ENCODE measurements at places on chromosomes 4 and X. TPM values are rescaled to one million over a fixed set of nuclear protein-coding genes. Genes with fewer than 3 reads are reported as not detected.

The SPANXA1 gene
- total RNA-seq, result not detected

The SPIN2B gene
- 11.3 TPM for total RNA-seq

The KLHL4 gene
- total RNA-seq, result 0.27 TPM

The LRIT3 gene
- total RNA-seq, result 0.25 TPM

The CT45A2 gene
- total RNA-seq, result not detected

The CENPVL2 gene
- not detected for total RNA-seq

The FAM149A gene
- 1.1 TPM for total RNA-seq

The PARM1 gene
- total RNA-seq, result 0.10 TPM

GRCh38 chrX:78437621-78438020 lies 110.2 kb upstream of the CYSLTR1 start:
- no peak for DNase-seq

GRCh38 chrX:39149761-39150160 lies 348.5 kb downstream of the MID1IP1 start:
- DNase-seq, result peak; percentile 51

- DNase-seq, result peak; percentile 26
These were observed 22.2 kb downstream of the CENPC start for GRCh38 chr4:67522851-67523671.

DNA sequence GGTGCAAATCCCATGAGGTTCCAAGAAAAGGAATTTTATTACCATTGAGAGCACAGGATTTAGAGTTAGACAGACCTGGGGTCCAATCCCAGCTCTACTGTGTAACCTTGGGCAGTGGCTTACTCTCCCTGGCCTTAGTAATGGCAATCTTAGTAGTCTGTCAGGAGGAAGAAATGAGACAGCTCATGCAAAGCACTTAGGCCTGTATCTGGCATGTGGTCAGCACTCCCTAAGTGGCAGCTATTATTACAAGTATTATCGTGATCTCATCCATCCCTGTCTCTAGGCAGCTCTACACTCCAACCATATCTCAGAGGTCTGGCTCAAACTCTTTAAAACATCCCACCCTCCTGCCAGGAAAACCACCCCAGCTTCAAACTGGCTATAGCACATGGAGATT lies 129.6 kb upstream of the NALF2 start:
- no peak for DNase-seq

- DNase-seq, result no peak
These were observed 12.4 kb downstream of the GPAT3 start for GRCh38 chr4:83548151-83548905.

DNA sequence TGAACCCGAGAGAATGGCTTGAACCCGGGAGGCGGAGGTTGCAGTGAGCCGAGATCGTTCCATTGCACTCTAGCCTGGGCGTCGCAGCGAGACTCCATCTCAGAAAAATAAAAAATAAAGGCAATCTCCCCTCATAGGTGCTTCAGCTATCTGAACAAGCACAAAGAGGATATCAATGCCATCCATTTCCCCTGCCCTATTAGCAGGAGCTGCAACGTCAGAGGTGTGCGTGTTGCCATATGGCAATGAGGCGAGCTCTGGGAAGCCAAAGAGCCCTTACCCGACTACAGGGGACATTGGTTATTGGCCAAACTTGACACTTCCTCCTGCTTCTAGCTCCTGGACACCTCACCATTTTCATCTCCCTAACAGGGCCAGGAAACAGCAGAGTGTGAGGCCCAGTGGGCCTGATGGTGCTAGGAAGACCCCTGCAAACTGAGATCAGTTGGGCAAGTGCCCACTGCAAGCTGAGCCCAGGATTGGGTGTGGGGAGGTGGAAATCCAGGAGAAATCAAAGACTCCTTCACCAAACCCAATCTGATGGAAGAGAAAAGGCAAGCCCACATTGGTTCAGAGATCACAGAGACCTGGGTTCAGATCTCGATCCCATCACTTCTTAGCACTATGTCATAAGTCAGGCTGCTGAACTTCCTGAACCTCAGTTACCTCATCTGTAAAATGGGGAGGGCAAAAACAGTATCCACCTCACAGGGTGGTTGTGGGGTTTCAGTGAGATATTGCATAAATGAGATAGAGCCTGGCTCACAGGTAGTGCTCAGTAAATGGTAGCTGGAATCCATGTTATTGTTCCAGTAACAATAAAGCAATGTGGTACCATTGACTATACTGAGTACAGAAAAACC lies 21.2 kb downstream of the SLC25A5 start:
- DNase-seq, result no peak

DNA sequence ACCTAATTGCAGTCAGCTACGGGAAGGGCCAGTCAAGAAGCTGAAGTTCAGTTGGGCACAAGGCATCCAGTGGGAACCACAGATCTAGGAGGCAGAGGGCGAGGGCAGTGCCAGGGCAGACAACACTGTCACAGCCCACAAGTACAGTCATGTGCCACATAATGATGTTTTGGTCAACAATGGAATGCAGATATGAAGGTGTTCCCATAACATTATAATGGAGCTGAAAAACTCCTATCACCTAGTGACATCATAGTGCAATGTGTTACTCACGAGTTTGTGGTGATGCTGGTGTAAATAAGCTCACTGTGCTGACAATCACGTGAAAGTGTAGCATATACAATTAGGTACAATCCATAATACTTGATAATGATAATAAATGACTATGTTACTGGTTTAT lies 4.5 kb upstream of the TMEM255A start:
- no peak for DNase-seq

- DNase-seq, result no peak
These were observed 114.3 kb upstream of the EMCN start for GRCh38 chr4:100632163-100632562.

DNA sequence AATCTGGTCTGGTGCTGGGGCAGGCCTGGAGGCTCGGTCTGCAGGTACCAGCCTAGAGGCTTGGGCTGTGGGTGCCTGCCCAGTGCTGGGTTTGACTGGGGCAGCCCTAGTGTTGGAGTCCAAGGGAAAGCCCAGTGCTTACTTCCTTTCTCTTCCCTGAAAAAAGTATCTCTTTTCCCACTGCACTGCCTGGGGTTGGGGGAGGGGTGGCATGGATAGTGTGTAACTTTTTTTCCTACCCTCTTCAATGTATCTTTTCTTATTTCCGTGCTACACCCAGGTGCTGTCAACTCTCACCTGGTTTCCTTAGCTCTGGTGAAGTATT lies 21.6 kb downstream of the KANTR start:
- no peak for DNase-seq

GRCh38 chr4:8365951-8366350 lies 74.6 kb downstream of the ACOX3 start:
- DNase-seq, result no peak

DNA sequence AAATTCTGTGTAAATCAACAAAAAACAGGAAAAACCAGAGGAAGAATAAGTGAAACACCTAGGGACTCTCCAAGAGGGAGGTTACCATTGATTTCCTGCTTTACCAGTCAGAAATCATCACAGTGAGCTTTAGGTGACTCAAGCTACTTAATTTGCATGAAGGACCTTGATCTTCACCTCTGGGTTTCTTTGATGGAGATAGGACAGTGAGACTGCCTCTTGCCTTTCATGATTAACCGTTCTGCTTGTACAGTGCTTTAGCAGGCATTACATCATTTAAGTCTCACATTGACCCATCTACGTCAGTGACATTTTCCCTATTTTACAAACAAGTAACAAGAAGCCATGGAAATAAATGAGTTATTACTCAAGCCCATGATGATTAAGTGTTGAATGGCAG lies 3.4 kb upstream of the GK start:
- DNase-seq, result peak; percentile 66

DNA sequence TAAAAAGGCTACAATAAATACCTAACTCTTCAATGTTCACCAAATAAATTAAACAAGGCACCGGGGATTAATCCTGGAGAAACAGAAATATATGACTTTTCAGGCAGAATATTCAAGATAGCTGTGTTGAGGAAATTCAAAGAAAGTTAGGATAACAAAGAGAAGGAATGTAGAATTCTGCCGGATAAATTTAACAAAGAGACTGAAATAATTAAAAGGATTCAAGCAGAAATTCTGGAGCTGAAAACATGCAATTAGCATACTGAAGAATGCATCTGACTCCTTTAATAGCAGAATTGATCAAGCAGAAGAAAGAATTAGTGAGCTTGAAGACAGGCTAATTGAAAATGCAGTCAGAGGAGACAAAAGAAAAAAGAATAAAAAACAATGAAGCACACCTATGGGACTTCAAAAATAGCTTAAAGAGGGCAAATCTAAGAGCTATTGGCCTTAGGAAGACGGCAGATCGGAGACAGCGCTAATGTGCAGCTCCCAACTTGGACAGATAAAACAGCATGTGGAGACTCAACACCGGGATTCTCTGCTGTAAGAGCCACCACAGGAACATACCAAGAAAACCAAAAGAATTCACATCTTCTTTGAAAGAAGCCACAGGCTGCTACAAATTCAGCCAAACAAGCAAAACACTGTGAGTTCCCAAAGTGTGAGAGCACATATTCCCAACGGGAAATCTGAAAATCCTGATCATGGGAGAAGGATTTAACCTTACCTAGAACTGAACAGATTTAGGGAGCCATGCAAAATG lies 1290.9 kb downstream of the PCDH18 start:
- no peak for DNase-seq

- no peak for DNase-seq
These were observed 88.0 kb upstream of the CBR4 start for GRCh38 chr4:169098054-169098497.

DNA sequence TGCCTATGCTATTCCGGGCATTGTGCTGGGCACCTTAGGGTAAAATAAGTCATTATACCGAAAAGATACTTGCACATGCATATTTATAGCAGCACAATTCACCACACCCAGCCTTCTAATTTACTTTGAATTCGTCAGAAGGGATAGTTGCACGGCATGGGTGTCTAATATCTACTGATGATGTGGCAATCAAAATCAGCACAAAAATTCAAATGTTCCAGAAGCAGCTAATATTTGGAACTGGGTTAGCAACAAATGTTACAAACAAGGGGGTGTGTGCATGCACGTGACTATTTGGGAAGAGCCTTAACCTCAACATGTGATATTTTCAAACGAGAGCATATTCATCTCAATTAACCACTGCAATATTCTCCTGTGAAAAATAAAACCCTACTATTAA lies 79.7 kb upstream of the PRSS48 start:
- DNase-seq, result no peak

DNA sequence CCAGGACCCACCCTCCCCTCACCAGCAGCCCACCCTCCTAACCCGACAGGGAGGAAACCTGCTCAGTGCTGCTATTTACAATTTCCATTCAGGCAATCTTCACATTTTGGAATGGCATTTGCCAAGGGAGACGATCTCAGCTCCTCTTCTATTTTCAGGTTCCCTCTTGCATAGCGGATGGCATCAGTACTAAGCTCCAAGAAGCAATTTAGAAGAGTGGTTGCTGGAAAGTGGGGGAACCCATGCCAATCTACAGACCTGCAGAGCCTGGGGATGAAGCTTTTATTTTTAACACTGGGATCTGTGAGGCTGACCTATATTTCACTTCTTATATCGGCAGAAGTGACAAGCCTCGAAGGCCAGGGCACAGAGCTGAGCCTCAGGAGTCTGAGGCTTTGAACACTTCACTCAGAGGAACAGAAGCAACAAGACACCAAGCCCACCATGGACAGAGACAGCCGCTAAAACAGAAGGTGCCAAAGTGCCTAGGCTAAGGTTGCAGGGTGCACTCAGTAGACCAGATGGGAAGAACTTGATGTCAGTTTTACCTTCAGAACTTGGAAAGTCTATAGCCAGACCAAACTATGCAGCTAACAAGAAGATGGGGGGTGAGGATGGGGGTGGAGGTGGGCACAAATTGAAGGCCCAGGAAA lies 44.0 kb downstream of the SCD5 start:
- DNase-seq, result no peak

- DNase-seq, result no peak
These were observed 328.6 kb upstream of the ARX start for GRCh38 chrX:25344161-25344936.

- DNase-seq, result no peak
These were observed 659.6 kb upstream of the INTU start for GRCh38 chr4:126973201-126973600.

GRCh38 chrX:82813671-82814078 lies 694.4 kb upstream of the POU3F4 start:
- DNase-seq, result no peak

- DNase-seq, result no peak
These were observed 87.8 kb upstream of the NPNT start for GRCh38 chr4:105807496-105807895.

DNA sequence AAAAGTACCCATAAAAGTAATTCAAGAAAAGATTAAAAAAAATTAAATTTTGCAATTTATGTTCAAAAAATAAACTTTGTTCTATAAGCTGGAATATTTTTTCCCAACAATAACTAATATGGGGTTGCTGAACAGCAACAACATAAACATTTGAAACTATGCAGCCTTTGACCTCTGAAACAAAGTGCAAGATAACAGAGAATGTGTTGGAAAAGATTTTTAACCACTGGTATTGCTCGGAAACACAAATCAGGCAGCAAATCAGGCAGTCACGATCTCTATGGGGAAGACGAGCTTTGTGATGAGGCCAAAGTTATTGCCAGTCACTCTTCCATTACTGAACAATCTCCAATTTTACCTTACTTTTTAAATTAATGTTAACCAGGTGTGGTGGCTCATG lies 332.1 kb downstream of the PABPC4L start:
- DNase-seq, result no peak

GRCh38 chr4:140240237-140240636 lies 86.3 kb upstream of the MAML3 start:
- no peak for DNase-seq

GRCh38 chr4:161356351-161356750 lies 807.4 kb downstream of the FSTL5 start:
- no peak for DNase-seq

GRCh38 chrX:105323928-105324327 lies 103.4 kb upstream of the TEX13A start:
- no peak for DNase-seq

DNA sequence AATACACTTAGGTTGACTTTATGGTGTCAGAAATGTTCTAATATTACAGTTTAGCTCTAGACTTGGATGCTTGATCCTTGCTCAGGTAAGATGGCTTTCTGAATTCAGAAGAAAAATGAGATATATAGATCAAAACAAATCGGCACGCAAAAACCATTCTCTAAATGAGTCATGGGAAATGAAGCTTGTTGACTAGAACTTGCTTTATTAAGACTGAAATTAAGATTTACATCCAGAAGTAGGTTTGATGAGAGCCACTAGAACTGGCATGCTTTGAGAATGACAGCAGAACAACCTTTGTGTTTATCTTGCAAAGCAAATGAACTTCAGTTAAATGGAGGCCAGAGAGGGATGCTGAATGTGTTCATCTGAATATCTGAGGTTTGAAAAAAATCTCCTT lies 304.9 kb upstream of the KLF3 start:
- DNase-seq, result peak; percentile 67

Data from CD4-positive, CD25-positive, alpha-beta regulatory T cell (primary cell).